ENCODE measurements at places on chromosomes 16 and 17. TPM values are rescaled to one million over a fixed set of nuclear protein-coding genes. Genes with fewer than 3 reads are reported as not detected.
A peak's percentile ranks its signal among the peaks of the same experiment; 100 is the strongest.

DNA sequence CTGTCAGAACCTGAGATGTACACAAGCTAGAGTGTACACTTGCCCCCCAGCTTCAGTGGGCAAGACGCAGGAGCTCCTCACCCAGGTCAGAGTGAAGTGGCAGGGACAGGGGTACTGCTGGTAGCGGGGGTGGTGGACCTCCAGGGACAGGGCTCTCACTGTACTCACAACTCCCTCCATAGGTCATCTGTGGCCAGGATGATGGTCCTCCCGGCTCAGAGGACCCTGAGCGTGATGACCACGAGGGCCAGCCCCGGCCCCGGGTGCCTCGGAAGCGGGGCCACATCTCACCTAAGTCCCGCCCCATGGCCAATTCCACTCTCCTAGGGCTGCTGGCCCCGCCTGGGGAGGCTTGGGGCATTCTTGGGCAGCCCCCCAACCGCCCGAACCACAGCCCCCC lies 2.7 kb downstream of the NXPH3 start:
- no peak for DNase-seq

DNA sequence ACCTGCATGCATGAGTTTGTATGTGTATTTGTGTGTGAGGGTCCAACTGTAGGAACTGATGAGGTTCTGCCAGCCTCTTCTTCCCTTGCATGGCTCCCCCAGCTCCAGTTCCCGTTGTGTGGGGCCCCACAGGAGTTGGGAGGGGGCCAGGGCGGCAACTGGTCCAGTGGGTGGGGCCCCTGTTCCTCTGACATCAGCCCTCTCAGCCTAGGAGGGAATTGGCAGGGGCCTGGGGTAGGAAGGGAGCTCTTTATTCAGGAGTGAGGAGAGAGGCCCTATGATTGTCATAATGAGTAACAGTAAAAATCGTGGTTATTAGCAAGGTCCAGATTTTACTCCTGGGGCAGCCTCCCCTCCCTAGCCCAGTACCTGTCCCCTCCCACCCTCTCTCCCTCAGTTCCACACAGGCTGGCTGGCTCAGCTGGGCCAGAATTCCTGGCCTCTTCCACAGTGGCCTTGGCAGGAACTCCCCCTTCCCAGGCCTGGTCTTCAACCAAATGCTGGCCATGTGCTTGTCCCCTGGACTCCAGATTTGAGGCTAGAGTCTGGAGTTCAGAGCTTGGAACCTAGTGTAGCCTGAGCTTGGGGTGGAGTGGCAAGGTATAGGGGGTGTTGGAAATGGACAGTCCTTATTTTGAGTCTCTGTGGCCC lies 18.9 kb downstream of the RARA start:
- DNase-seq: peak; percentile 42

DNA sequence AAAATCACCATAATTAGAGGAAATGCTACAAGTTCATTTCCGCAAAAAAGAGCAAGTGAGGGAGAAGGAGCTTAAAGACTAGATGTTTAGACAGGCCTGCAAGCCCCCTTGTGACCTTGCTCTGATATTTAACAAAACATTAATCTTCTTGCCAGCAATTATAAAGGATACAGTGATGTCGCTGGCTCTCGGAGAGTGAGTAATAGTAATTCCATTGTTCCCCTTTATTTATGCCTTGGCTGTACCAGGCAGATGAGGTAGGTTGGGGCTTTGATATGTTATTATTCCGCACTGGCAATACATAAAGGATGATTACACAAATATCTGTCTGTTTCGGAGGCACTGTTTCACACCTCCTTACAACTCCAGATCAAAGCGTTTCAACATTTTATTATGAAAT lies 204.8 kb upstream of the SALL1 start:
- no peak for DNase-seq

DNA sequence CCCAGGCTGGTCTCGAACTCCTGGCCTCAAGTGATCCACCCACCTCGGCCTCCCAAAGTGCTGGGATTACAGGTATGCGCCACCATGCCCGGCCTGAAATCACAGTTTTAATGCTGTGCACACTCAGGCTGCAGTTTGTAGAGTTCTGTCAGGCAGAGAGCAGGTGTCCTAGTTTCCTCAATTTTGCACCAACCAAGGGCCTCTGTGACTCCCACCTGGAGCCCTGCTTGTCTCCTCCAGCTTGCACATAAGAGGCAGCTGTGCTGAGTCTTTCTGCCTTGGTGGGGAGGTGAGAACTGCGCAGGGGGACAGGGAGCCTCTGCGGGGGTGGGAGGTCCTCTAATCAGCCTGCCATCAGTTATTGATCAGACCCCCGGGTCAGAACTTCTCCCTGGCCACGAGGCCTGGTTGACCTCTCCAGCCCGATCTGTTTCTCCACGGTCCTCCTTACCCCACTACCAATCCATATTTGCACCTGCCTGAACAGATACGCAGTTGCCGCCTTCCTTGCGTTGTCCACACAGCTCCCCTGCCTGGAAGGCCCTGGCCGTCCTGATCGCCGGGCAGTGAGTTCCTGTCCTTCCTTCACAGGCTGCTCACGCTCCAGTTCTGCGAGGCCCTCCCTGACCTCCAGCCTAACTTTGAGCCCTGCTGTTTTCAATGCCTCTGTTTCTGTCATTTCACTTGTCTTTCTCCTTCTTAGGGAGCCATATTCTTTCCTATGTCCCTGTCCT lies 48.1 kb upstream of the SIAH1 start:
- no peak for DNase-seq

DNA sequence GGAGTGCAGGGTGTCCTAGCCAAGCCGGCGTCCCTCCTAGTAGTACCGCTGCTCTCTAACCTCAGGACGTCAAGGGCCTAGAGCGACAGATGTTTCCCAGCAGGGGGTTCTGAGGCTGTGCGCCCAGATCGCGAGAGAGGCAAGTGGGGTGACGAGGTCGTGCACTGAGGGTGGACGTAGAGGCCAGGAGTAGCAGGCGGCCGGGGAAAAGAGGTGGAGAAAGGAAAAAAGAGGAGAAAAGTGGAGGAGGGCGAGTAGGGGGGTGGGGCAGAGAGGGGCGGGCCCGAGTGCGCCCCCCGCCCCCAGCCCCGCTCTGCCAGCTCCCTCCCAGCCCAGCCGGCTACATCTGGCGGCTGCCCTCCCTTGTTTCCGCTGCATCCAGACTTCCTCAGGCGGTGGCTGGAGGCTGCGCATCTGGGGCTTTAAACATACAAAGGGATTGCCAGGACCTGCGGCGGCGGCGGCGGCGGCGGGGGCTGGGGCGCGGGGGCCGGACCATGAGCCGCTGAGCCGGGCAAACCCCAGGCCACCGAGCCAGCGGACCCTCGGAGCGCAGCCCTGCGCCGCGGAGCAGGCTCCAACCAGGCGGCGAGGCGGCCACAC lies at the start of gene MMP2:
TSS of gene MMP2 (plus strand) at position 372 of the 603 bp plus-strand sequence. CDS start 282 bp downstream, outside the sequence.
- DNase-seq: peak; percentile 81

DNA sequence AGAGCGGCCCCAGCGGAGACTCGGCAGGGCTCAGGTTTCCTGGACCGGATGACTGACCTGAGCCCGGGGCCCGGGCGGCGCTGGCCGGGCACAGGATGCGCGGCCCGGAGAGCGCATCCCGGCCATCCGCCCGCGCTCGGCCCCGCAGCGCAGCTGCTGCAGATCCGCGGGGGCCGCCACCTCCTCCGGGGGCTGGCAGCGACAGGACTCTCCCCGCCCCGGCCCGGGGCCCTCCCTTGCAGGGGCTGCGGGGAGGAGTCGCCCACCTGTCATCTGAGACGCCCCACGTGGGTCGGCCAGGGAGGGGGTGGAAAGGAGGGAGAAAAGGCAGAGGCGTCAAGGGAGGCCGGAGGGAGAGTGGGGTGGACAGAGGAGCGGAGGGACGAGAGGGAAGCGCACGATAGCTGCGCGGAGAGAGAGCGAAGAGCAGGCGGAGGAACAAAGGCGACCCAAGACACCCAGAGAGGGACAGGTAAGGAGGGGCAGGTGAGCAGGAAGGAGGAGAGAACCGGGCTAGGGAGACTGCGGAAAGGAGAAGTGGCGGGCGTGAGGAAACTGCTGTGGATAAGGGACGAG lies 471 bp upstream of the PRKAR1A start:
- peak; percentile 73 for DNase-seq

CEP131 gene
- total RNA-seq: 7.4 TPM

SPATA32 gene
- total RNA-seq: not detected
